ENCODE measurements at places on chromosomes 1 and 21. TPM values are rescaled to one million over a fixed set of nuclear protein-coding genes. Genes with fewer than 3 reads are reported as not detected.

Gene CLDN17
- not detected for total RNA-seq

Gene DDAH1
- total RNA-seq, result 76.7 TPM

Gene AGMAT
- 0.53 TPM for total RNA-seq

Gene C1orf56
- total RNA-seq, result 1.3 TPM

Gene VSIG8
- total RNA-seq, result not detected

Gene CD1E
- not detected for total RNA-seq

Gene ARPC5
- 180 TPM for total RNA-seq

Gene TEKT2
- 0.38 TPM for total RNA-seq

DNA sequence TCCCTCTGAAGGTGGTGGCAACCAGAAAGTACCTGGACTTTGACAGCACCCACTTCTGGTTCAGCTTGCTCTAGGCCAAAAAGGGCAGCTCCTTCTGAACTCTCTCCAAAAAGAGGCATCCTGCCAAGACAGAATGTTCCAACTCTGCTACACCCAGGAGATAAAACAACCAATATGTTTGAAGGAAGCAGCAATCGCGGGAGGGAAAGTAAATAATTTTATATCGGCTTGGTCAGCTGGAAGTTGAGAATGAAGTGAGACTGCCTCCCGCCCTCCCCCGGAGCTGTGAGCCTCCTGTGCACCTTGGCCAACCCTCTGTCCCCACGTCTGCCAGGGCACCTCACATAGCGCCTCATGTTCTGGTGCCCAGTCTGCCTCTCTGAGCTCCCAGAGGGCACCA, 130.3 kb upstream of the ATP1A1 start:
- DNase-seq, result no peak

DNA sequence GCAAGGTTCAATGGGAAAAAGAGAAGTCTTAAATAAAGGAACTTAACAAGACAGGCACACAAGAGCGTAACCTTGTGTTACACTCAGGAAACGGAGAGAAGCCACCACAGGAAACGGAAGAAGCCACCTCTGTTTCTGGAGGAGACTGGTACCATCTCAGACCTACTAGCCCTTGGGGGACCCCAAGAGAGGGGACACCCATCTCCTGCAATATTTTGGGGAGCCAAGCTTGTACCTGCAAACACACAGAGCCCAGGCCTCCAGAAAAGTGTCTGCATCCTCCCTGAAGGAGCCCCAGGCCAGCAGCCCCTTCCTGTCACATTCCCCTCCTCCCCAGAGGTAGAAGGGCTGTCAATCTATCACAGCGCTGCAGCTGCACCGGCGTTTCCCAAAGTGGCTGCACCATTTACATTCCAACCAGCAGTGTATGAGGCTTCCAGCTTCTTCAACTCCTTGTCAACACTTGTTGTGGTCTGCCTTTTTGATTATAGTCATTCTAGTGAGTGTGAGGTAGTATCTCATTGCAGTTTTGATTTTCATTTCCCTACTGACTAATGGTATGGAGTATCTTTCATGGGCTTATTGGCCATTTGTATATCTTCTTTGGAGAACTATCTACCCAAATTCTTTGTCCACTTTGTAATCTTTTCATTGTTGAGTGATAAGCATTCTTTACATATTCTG, 23.0 kb upstream of the PADI1 start:
- no peak for DNase-seq

DNA sequence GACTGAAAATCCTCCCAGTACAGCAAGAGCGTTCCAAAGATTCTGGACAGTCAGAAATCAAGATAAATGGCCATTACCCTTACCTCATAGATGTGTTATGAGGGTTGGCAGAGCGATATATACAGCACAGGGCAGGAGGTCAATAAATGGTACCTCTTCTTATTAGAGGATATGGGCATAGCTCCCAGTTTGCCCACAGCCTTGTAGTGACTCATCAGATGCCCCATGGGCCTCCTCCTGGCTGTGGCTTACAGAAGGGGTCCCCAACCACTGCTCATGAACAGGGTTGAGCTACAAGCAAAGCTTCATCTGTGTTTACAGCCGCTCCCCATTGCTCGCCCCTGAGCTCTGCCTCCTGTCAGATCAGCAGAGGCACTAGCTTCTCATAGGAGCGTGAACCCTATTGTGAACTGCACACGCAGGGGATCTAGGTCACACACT, 7.3 kb upstream of the IFNGR2 start:
- peak; percentile 70 for DNase-seq

DNA sequence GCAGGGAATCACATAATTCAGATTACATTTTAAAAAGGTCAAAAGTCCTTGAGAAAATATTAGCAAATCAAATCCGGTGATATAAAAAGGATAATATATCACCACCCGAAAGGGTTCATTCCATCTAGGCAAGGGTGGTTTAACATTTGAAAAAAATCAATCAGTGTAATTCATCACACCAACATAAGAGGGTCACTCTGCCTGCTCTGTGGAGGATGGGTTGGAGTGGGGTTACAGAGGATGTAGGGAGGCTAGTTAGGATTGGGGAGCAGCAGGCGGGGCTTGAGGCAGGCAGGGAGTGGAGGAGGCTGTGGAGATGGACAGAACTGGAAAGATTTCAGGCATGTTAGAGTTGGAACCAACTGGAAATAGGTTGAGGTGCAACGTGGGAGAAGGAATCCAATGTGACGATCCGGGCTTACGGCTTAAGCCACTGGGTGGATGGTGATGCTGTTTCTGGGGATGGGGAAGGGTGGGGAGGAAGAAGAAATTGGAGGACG, 12.5 kb downstream of the ADORA1 start:
- no peak for DNase-seq

DNA sequence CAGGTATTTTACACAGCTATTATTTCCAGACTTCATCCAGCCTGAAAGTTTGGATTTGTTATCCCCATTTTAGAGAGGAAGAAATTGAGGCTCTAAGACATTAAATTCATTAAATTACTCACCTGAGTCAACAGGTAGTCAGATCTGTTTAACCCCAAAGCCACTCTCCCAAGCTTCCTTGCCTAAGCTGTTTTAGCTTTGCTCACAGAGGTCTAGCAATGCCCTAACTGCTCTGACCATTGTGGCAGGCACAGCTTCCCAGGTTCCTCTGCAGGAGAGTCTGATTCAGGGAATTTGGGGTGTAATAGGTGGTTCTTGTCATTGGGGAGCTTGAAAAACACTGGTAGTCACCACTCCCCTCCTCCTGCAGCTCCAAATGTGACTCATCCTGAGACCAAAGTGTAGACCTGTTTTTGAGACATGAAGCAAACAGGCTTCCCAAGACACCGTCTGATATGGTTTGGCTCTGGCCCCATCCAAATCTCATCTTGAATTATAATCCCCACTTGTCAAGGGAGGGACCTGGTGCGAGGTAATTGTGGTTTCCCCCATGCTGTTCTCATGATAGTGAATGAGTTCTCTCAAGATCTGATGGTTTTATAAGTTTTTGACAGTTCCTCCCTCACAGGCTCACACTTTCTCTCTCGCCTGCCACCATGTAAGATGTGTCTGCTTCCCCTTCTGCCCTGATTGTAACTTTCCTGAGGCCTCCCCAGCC, 142.8 kb upstream of the DNAH14 start:
- peak; percentile 58 for DNase-seq

DNA sequence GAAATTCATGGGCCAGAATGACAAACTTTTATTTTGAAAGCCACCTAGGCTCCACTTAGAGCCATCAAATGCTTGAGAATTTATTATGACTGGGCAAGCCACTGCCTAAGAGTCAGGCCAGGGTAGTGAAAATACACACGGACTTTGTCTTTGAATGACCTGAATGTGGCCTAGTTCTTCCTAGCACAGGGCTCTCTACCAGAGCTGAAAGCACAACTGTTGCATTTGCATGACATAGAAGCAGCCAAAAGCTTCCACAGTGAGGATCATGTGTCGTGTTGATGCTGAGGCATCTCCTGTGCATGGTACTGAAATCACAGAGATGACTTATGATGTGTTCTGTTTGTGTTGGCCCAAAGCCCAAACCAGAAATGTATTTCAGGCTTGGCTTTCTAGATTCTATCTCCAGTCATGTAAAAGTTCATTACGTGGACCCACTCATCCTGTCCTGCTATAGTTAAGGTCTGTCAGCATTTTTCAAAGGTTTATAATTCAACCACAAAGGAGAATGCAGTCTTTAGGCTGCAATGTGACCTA, 164.0 kb upstream of the UBE2U start:
- DNase-seq, result peak; percentile 99

- DNase-seq, result no peak
Observed at GRCh38 chr1:62316135-62316534, 3.1 kb downstream of the KANK4 start.

- DNase-seq, result no peak
Observed at GRCh38 chr1:228989176-228989575, 253.9 kb downstream of the RHOU start.

DNA sequence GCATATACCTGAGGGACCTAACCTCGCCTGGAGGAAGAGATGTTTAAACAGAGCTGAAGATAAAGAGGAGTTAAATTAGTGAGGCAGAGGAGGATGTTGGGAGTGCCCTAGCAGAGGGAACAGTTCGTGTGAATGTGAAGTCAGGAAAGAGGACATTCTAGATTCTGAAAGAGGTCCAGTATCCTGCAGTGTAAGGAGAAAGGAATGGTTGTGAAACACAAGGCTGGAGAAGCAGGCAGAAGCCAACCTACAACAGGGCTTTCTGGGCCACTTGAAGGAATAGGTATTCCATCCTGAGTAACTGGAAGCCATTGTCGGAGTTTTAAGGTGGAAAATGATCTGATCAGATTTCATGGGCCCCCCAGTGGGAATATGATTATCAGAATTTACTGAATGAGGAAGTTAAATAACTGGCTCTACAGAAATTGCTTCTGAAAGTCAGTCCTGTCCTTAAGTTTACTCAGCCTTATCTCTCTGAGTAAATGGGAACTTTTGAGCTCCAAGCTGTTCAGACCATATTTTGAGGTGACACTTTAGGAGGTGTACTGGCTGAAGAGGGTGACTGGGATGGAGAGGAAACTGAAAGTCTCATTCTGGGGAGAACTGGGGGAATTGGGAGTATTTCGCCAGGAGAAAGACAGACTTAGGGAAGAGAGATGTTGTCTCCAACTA, 24.4 kb upstream of the FAAH start:
- DNase-seq, result no peak

DNA sequence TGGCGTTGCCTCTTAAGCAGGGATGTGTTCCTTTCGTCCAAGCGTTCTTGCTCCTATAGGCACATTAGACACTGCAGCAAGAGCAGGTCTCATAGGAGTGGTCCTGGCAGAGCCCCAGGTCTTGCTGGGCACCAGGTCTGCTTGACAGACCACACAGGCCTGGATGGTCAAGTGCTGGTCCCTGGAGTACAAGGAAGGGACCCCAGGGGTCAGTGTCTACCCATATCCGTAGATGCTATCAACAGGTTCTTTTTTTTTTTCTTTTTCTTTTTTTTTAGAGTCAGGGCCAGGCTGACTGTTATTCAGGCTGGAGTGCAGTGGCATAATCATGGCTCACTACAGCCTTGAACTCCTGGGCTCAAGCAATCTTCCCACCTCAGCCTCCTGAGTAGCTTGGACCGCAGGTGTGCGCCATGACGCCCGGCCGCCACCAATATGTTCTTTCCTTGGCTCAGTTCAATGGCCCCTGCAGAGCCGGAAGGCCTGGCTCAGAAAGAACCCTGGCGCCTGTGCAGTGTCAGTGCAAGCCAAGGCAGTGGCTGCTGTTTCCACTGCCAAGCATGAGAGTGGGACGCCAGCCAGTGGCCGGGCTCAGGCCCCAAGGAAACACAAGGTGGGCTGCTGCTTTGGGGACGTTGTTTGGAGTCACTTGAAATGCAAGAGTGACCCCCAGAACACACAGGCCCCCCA, 10.0 kb upstream of the TNFRSF8 start:
- DNase-seq, result no peak

DNA sequence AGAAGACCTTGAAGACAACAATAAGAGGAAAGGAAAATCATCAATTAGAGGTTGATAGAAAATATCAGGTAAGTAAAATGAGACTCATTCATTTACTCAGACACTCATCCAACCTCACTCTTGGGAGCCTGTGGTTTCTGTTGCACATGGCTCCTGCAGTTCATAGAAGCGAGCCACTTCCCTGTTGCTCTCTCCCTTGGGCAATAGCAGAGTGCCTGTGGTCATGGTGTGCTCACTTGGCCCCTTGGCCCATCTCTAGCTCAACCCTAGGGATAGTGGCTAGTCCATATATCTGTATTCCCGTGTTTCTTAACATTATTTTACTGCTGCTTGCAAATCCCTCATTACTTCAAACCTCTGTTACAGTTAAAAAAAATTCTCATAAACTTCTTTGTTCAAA, 368.6 kb downstream of the PTPRC start:
- DNase-seq, result no peak

DNA sequence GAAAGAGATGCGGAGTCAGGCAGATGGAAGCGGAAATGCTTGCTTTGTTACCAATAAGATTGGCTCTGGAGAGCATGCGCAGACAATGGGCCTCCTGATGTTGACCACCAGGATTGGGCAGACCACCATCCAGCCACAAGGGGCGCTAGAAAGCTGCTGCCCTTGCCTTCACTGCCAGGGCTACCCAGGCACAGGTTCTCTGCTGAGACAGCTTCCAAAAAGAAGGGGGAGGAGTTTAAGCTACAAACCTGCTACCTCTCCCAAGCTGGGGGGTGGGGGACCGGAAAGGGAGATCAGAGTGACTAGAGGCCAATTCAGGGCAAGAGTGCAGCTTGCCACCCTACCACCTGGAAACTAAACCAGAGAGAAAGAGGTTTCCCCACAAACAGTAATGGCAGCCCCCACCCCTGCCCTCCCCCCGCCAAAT, 369.7 kb downstream of the RRAGC start:
- no peak for DNase-seq

- no peak for DNase-seq
Observed at GRCh38 chr1:7177438-7178146, 392.3 kb downstream of the CAMTA1 start.

DNA sequence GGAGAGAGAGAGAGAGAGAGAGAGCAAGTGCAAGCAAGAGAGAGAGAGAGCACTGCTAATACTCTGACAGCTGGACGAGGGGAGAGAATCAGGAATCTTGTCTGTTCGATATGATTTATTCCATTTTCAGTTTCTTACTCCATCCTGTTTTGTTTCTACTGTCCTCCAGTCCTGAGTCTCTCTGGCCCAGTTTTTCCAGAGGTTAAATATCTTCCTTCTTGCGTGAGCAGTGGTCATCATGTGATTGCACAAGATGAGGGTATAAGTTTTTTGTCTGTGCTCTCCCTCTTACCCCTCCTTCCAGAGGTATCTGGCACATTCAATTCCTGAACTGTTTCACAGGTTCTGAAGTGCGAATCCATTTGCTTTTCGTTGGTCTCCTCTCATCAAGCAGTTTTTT, 16.8 kb downstream of the UBE2U start:
- DNase-seq, result no peak

- DNase-seq, result no peak
Observed at GRCh38 chr21:46352913-46353312, 29.0 kb downstream of the PCNT start.

Measured in astrocyte (in vitro differentiated cells and primary cell).